ENCODE measurements at places on chromosomes 6 and 20. TPM values are rescaled to one million over a fixed set of nuclear protein-coding genes. Genes with fewer than 3 reads are reported as not detected.
A peak's percentile ranks its signal among the peaks of the same experiment; 100 is the strongest.

DNA sequence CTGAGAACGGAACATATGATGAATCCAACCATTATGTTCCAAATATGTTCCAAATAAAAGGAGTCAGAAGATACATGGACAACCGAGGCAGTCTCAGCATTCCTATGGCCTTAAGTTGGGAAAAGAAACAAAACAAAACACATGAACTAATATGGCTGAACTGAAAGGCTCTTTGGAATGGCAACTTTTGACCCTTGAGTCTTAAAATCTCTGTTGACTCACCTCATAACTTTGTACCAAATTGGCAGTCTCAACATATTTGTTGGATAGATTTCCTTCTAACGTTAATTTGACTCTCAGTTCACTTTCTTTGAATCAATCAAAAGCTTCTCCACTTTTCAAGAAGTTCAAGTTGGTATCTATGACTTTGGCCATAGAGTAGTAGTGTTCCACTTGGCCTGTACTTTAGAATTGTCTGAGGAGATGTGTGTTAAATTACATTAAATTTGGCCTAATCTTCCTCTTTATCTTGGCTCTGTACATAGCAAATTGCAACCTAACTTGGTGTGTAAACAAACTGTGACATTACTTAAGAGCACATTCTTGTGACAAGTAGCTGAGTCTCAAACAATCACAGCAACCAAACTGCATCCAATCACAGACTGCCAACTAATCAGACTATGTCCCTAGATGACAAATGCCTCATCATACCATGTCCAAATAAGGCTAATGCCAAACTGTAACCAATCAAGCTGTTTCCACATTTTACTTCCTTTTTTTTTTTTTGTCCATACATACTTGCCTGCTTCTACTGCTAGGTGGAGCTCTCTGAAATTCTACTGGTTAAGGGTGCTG, 208.8 kb downstream of the BMP2 start:
- peak; percentile 31 for DNase-seq

DNA sequence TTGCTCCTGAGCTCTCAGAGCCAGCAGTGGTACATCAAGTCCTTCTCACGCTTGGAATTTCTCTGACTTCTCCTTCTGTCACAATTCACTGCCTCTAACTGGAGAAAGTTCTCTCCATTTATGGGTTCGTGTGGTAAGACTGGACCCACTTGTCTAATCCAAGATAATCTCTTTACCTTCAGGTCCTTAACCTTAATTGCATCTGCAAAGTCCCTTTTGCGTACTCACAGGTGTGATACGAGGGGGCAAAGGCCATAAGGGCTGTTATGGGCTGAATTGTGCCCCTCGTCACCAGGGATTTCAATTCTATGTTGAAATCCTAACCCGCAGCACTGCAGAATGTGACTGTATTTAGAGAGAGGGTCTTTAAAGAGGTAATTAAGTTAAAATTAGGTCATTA, 27.5 kb upstream of the TBC1D22B start:
- DNase-seq: no peak

DNA sequence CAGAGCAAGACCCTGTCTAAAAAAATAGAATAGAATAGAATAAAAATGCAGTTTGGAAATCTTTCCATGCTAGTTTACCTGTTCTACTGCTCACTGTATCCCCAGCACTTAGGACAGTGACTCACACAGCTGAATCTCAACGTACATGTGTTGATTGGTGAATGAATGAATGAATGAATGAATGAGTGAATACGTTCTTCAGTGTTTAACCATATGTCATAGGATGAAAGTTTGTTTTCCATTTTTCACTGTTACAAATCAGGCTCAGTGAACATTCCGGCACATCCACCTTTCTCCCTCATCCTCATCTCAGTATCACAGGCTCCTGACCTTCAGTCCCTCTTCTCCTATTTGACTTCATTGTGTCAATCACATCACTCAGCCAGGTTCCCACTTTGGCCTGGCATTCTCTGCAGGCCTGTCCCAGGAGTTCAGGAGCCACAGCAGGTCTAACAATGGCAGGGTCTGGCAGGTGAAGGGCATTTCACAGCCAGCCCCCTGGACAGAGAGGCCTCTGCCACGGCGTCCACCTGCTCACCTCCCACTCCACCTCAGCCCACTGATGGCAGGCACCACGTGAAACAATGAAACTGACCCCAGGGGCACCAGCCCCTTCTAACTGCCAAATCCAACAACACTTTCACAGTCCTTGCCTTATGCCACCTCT, 7.9 kb downstream of the ZC3H12D start:
- DNase-seq: no peak

DNA sequence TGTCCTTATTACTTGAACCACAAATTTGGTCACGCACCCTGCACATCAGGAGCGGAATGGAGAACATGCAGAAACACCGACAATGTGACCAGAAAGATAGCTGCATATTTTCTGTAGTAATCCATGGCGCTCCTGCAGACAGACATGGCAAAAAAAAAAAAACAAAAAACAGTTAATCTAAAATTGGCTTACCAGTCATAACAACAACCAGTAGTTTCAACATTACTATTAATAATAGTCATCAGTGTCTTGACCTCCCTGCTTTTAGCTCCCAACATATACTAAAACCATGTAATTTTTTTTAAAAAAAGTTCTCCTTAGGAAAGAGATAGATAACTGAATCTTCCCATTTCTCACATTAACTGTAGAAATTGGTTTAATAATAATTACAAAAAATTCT, 6.8 kb downstream of the CGA start:
- DNase-seq: no peak

DNA sequence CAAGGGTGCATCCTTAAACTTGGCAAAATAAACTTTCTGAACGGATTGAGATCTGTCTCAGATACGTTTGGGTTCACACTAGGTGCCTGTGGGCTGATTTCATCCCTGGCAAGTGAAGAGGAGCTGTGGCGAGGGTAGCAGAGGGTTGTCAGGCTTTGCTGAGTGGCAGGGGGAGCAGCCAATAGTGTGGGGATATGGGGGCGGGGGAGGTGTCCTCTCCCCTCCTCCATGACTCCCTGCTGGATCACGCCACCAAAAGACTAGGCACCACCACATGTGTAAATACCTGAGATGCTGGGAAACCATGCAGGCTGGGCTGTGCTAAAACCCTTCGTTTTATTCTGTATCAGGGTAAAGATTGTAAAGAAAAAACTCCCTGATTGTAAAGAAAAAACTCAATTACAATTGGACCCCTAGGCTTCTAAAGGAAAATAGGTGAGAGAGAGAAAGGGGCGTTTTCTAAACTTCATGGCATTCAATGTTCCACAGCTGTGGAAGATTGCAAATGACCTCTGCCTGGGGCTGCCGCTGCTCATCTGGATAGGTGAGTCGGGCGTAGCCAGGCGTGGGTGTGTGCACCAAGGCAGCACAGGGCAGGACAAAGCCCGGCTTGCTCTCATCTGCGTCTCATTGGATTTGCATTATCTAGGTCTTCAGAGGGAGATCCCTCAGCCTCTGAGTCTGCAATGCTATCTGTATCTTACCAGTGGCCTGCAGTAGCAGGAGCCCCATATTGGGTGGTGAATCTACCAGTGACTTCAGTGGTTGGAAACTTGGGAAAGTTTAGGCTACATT, 26.9 kb upstream of the ADTRP start:
- DNase-seq: peak; percentile 52

DNA sequence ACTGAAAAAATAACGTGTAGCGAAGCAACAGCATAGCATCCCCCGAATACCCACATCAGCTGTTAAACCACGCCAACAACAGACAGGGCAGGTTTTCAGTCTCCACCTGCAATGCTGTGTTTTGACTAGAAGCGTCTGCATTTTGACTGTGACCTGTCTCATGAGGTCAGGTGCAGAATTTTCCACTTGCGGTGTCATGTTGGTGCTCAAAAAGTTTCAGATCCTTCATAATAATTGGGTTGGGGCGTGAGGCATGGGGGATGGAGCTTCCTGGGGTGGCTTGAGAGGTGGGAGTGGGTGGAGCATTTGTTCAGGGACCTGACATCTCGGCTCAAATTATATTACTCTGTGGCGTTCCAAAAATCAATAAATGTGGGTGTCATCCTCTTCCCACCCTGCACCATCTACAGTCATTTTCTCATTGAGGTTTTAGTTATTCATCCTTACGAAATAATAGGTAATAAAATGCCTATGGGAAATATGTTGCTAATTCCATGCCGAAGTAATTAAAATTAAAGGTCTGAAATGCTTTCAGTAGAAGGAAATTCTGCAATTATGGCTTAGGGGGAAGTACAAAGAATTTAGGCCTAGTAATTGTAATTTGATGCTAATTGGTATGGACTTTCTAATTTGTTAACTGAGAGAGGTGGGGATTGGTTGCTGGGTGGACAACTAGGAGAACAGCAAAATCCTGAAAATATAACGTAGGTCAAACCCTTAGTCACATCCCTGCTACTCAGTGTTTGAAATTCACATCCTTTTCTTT, 81.0 kb downstream of the TIAM2 start:
- DNase-seq: no peak

- DNase-seq: no peak
Observed at GRCh38 chr20:38255393-38255792, 5.1 kb downstream of the KIAA1755 start.

DNA sequence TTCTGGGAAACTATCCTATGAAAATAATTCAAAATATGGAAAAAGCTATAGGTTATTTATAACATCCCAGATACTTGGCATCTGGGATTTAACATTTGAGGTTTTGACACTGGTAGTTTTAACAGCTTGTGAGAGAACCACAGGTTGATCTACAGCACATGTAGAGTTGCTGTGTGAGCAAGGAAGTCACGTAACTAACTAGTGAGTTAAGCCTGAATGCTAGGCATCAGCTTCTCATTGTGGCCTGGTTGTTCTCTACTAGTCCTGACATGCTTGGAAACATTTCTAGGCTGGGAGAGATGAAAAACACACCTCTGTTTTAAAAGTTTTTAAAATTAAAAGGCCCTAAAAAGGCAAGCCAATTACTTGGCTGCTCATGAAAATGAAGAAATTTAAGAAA, 28.2 kb downstream of the ESF1 start:
- peak; percentile 62 for DNase-seq

- DNase-seq: no peak
Observed at GRCh38 chr6:146666909-146667308, 68.1 kb downstream of the ADGB start.

DNA sequence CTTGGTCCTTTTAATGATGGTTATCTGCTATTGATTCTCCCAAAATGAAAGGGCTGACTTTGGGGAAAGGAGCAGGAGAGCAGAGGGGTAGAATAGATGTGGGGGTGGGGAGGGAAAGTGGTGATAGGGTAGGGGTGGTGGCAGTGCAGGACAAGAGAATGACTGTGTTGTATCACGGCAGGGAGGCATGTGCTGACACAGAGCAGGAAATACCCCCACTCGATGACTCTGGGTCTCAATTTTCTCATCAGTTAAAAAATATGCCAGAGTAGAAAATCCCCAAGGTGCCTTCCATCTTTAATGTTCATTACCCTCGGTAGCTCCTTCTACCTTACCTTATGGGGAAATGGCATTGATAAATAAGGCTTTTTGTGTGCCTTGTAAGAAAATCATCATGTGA, 79.0 kb upstream of the ATXN1 start:
- peak; percentile 35 for DNase-seq

DNA sequence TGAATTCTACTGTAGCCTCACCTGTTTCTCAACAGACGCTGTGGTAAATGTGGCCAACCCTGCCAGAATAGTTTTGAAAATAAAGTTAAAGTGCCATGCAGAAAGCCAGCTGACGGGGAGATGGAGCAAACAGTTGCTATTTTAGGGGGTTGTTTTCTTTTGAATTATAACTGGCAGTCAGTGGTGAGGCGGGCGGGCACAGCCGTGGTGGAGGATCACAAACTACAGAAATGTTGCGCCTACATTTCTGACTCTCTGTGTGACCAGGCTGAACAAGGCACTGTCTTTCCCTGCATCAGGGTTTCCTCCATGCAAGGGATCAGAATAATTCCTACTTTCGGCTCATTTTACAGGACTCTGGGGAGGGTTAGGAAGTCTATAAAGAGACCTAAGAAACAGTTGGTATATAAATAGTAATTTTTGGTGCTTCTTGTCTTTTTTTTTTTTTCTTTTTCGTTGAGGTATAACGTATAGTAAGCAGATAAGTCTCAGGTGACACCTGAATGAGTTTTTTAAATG, 17.2 kb downstream of the CHMP4B start:
- DNase-seq: no peak

GRCh38 chr6:140370441-140370840, 996.0 kb upstream of the CITED2 start:
- no peak for DNase-seq

DNA sequence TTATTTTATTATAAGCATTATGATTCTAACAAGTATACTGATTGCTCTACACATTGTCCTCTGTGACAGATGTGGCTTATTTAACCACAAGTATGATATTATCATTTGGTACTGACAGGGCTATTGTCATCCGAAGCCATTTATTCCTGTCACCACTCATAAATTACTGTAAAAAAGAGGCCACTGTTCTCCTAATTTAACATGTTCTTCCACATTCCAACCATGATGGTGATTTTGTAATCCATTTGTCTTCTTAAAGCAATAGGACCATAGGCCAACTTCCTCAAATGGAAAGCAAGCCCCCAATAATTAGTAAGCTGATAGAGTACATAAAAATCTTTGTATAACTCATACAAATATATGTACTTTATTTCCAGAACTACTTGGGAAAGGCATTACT, 50.6 kb downstream of the FUT9 start:
- no peak for DNase-seq

The LRRN4 gene
- not detected for total RNA-seq

The FAXC gene
- 3.2 TPM for total RNA-seq

The C20orf204 gene
- total RNA-seq: 1.2 TPM

The KIF13A gene
- 47.4 TPM for total RNA-seq

The FAM83B gene
- 40.3 TPM for total RNA-seq

The RAB44 gene
- total RNA-seq: under 0.01 TPM

The CTSZ gene
- total RNA-seq: 87.8 TPM

The SLC22A7 gene
- total RNA-seq: not detected

Measured in bronchial epithelial cell (primary cell).